ENCODE measurements at places on chromosomes 11 and 22. TPM values are rescaled to one million over a fixed set of nuclear protein-coding genes. Genes with fewer than 3 reads are reported as not detected.

GRCh38 chr11:86606270-86606835, 66.1 kb downstream of the ME3 start:
- H3K27me3 ChIP-seq = no peaks in the 10 kb centered on the region
- DNase-seq = no peak
- H3K27ac ChIP-seq = no peak overlapping the region
- H3K4me1 ChIP-seq = no peaks in the 10 kb centered on the region
- no peaks in the 10 kb centered on the region for H3K36me3 ChIP-seq
- no peak overlapping the region for H3K4me3 ChIP-seq

DNA sequence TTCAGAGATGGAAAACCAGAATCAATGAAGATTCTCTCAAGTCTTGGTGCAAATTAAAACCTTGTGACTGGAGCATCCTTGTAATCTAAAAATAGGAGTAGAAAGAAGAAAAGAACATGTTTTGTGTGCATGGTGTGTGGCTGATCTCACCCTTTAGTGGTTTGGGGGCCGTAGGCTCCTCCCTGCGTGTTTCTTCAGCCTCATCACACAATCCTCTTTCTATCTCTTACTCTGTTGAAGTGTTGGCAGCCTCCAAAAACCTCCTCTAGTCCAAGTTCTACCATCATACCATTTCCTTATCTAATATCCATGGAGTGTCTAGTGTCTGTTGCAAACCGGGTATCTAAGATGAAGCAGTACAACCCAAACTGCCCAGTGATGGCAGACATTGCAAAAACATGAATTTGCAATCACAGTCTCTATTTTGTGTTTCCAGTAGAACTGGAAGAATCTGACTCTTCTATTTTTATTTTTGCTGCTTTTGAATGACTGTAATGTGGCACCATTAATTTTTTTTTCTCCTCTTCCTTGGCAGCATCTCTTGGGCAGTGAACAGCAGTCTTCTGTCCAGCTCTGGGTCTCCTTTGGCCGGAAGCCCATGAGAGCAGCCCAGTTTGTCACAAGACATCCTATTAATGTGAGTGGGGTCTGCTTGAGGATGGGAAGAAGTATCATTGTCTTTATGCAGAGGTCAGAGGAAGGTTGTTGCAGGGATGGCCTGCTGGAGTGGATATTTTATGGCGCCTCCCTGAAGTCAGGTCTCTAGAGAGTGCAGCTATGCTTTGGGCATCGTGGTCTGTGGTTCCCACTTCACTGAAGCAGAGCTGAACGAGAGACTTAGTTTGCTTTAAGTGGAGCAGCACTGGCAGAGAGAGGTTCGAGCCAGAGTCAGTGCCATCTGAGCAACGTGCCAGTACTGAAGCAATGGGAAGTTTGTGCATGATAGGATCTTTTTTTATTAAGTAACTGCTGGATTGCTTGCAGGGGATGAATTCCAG, 60.0 kb upstream of the SORL1-AS1 start:
- no peak for DNase-seq
- no peaks in the 10 kb centered on the region for H3K27me3 ChIP-seq
- no peak overlapping the region for H3K4me3 ChIP-seq
- H3K36me3 ChIP-seq = peaks cover 82% of the 10 kb centered on the region
- no peak overlapping the region for H3K27ac ChIP-seq

- peak overlapping the region; percentile 96 for H3K27ac ChIP-seq
- peak overlapping the region; percentile 73 for H3K4me3 ChIP-seq
- H3K27me3 ChIP-seq = no peaks in the 10 kb centered on the region
- peaks cover 35% of the 10 kb centered on the region for H3K4me1 ChIP-seq
- peaks cover 4% of the 10 kb centered on the region for H3K36me3 ChIP-seq
Observed at GRCh38 chr22:50243685-50244419, 971 bp downstream of the TUBGCP6 start.

DNA sequence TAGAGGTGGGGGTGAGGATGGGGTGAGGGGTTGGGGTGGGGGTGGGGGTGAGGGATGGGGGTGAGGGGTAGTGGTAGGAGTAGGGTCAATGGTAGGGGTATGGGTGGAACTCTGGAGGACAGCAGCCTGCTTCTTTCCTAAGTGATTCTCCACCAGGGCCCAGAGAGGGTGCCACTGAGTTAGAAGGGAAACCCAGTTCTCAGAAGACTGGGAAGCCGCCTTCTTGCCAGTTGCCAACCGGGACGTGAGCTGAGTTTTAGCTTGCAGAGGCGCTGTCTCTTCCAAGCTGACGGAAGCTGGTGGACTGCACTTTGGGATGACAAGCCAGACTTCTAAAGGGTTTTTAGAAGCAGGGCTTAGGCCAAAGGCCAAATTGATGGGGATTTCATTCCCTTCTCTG, 104.4 kb downstream of the NAT10 start:
- no peaks in the 10 kb centered on the region for H3K4me1 ChIP-seq
- H3K4me3 ChIP-seq = no peak overlapping the region
- H3K27ac ChIP-seq = no peak overlapping the region
- DNase-seq = no peak
- H3K27me3 ChIP-seq = no peaks in the 10 kb centered on the region

- H3K27me3 ChIP-seq = no peaks in the 10 kb centered on the region
- no peaks in the 10 kb centered on the region for H3K36me3 ChIP-seq
- DNase-seq = no peak
- no peak overlapping the region for H3K4me3 ChIP-seq
- no peaks in the 10 kb centered on the region for H3K4me1 ChIP-seq
- no peak overlapping the region for H3K27ac ChIP-seq
Observed at GRCh38 chr11:60121264-60121663, 32.8 kb downstream of the MS4A2 start.

GRCh38 chr11:117070016-117070415, 28.2 kb downstream of the SIK3 start:
- peaks cover 5% of the 10 kb centered on the region for H3K4me1 ChIP-seq
- no peaks in the 10 kb centered on the region for H3K36me3 ChIP-seq
- H3K4me3 ChIP-seq = no peak overlapping the region
- H3K27ac ChIP-seq = no peak overlapping the region
- H3K27me3 ChIP-seq = no peaks in the 10 kb centered on the region
- DNase-seq = no peak

Gene PHLDA2
- total RNA-seq = 7.9 TPM

- no peak for DNase-seq
- H3K36me3 ChIP-seq = no peaks in the 10 kb centered on the region
- H3K27ac ChIP-seq = no peak overlapping the region
- no peak overlapping the region for H3K4me3 ChIP-seq
Observed at GRCh38 chr11:31160504-31161422, 208.8 kb downstream of the DCDC1 start.

- no peaks in the 10 kb centered on the region for H3K36me3 ChIP-seq
- H3K27me3 ChIP-seq = no peaks in the 10 kb centered on the region
- no peak overlapping the region for H3K4me3 ChIP-seq
- H3K4me1 ChIP-seq = peaks cover 14% of the 10 kb centered on the region
Observed at GRCh38 chr22:41917903-41918791, 3.3 kb upstream of the SHISA8 start.

Gene C22orf23
- total RNA-seq = not detected

DNA sequence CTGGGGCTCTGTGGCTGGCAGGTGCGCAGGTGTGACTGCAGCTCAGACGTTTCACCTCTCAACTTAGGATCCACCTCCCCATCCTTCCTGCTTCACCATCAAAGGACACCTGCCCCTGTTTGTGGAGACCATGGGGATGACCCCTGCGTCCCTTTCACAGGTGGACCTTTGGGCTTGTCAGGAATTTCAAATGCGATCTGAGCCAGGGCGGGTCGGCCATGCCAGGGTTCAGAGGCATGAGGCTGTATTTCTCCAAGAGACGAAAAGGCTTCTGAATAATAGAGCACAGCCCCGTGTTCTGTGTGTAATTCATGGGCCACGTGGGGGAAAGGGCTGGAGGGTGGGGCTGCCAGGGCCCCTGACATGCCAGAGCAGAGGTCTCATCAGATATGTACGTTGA, 668.0 kb downstream of the BRD1 start:
- no peaks in the 10 kb centered on the region for H3K27me3 ChIP-seq
- DNase-seq = no peak
- H3K27ac ChIP-seq = no peak overlapping the region
- no peaks in the 10 kb centered on the region for H3K4me1 ChIP-seq
- H3K36me3 ChIP-seq = no peaks in the 10 kb centered on the region

- H3K4me3 ChIP-seq = no peak overlapping the region
- H3K27ac ChIP-seq = no peak overlapping the region
- H3K27me3 ChIP-seq = no peaks in the 10 kb centered on the region
- no peak for DNase-seq
- no peaks in the 10 kb centered on the region for H3K4me1 ChIP-seq
- H3K36me3 ChIP-seq = peaks cover 81% of the 10 kb centered on the region
Observed at GRCh38 chr22:38067028-38067415, 9.8 kb downstream of the PICK1 start.

GRCh38 chr11:62896049-62896448, 15.4 kb downstream of the SLC3A2 start:
- H3K4me1 ChIP-seq = no peaks in the 10 kb centered on the region
- no peak for DNase-seq
- no peaks in the 10 kb centered on the region for H3K27me3 ChIP-seq
- no peaks in the 10 kb centered on the region for H3K36me3 ChIP-seq
- H3K4me3 ChIP-seq = no peak overlapping the region

Gene THAP12
- 57.9 TPM for total RNA-seq

- H3K36me3 ChIP-seq = peaks cover 46% of the 10 kb centered on the region
- DNase-seq = no peak
- peaks cover 19% of the 10 kb centered on the region for H3K4me1 ChIP-seq
- peak overlapping the region; percentile 68 for H3K4me3 ChIP-seq
- peak overlapping the region; percentile 64 for H3K27ac ChIP-seq
Observed at GRCh38 chr11:71999798-72000197, 1.1 kb downstream of the IL18BP start.

Gene ELFN2
- 0.65 TPM for total RNA-seq

Gene KRTAP5-8
- not detected for total RNA-seq

DNA sequence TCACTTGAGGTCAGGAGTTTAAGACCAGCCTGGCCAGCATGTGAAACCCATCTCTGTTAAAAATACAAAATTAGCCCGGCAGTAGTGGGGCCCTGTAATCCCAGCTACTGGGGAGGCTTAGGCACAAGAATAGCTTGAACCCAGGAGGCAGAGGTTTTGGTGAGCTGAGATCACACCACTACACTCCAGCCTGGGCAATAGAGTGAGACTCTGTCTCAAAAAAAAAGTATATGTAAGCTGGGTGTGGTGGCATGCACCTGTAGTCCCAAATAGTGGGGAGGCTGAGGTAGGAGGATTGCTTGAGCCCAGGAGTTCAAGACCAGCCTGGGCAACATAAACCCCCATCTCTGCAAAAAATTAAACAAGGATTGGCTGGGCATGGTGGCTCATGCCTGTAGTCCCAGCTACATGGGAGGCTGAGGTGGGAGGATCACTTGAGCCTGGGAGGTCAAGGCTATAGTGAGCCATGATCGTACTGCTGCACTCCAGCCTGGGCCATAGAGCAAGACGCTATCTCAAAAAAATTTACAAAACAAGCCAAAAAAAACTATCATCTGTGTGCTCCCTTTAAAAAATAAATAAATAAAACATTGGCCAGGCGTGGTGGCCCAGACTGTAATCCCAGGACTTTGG, 10.8 kb downstream of the CRKL start:
- peaks cover 10% of the 10 kb centered on the region for H3K4me1 ChIP-seq
- no peak overlapping the region for H3K27ac ChIP-seq
- no peak overlapping the region for H3K4me3 ChIP-seq
- no peaks in the 10 kb centered on the region for H3K36me3 ChIP-seq

DNA sequence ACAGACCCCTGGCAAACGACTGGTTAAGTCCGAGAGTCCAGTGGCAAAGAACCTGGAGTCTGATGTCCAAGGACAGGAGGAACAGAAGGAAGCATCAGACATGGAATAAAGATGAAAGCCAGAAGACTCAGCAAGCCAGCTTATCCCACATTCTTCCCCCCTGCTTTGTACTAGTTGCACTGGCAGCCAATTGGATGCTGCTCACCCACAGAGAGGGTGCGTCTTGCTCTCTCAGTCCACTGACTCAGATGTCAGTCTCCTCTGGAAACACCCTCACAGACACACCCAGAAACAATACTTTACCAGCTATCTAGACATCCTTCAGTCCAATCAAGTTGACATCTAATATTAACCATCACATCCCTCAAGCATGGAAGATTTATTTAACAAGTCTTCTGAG, 1265.8 kb upstream of the CNTN5 start:
- H3K4me3 ChIP-seq = no peak overlapping the region
- no peaks in the 10 kb centered on the region for H3K36me3 ChIP-seq
- H3K27me3 ChIP-seq = no peaks in the 10 kb centered on the region

DNA sequence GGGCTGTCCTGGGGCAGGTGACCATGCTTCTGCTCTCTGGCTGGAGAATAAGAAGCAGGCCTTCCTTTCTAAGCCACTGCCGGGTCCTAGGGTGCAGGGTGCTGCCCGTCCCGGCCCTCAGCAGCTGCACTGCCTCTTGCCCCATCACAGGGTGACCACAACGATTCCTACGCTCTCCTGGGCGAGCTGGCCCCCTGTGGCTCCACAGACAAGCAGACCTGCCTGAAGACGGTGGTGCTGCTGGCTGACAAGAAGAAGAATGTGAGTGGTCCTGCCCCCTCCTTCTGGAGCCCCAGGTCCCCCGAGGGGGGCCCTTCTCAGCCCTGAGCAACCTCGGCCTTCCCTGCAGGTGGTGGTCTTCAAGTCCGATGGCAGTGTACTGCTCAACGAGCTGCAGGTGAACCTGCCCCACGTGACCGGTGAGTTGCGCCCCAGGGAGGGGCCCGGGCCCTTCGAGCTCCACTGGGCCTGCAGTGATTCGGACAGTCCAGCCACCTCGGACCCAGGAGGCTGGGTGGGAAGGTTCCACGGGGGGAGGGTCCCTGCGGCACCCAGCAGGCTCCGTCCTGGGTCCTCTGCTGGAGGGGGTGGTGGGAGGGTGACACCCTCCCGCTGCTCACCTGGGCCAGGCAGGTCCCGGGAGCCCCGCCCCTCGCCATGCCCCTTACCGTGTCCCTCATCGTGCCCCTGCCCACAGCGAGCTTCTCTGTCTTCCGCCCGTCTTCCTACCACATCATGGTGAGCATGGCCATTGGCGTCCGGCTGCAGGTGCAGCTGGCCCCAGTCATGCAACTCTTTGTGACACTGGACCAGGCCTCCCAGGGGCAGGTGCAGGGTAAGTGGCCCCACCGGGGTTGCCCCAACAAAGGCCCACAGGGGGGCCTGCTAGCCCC, 8.3 kb downstream of the MUC2 start:
- DNase-seq = peak; percentile 4
- H3K27me3 ChIP-seq = no peaks in the 10 kb centered on the region
- no peak overlapping the region for H3K27ac ChIP-seq
- no peaks in the 10 kb centered on the region for H3K36me3 ChIP-seq

Gene BDNF
- not detected for total RNA-seq

Gene ACCSL
- not detected for total RNA-seq

GRCh38 chr11:94856443-94856842, 88.3 kb downstream of the AMOTL1 start:
- no peaks in the 10 kb centered on the region for H3K36me3 ChIP-seq
- DNase-seq = no peak
- H3K4me1 ChIP-seq = no peaks in the 10 kb centered on the region
- no peaks in the 10 kb centered on the region for H3K27me3 ChIP-seq

Gene SYT13
- total RNA-seq = not detected

All from naive thymus-derived CD4-positive, alpha-beta T cell (primary cell).